ENCODE measurements at places on chromosomes 3 and 15.

DNA sequence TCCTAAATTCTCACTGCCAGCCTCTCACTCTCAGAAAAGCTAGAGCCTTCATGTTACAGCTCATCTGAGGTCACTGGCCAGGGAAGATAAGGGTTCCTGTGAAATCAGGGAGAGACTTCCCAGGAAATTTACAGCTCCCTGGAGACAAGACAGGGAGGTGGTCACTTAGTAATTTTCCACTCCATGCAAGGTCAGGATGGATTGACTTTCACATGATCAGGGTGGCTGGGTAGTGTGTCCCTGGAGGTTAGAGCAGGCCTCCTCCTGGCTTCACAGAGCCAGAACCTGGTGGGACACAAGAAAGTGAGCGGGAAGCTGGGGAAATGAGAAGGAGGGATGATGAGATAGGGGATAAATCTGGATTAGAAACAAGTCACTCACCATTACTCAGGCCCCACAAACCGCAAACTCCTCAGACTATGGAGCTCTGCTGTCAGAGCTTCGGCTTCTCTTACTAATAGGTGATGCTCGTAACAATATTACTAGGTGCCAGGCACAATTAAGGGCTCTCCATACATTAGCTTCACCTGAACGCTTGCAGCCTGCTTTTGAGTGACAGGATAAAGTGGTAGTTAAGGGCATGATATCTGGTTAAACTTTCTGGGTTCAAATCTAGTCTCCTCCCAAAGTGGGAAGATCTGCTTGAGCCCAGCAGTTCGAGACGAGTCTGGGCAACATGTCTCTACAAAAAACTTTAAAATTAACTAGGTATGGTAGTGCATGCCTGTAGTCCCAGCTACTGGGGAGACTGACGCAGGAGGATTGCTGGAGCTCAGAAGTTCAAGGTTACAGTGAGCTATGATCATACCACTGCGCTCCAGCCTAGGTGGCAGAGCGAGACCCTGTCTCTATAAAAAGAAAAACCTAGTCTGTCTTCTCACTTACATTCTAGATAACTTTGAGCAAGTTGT is 24.9 kb downstream of the DUOX2 start:
- DNase-seq = no peak

- DNase-seq = no peak
Measured at GRCh38 chr15:64197425-64197824, 34.6 kb upstream of the PPIB start.

DNA sequence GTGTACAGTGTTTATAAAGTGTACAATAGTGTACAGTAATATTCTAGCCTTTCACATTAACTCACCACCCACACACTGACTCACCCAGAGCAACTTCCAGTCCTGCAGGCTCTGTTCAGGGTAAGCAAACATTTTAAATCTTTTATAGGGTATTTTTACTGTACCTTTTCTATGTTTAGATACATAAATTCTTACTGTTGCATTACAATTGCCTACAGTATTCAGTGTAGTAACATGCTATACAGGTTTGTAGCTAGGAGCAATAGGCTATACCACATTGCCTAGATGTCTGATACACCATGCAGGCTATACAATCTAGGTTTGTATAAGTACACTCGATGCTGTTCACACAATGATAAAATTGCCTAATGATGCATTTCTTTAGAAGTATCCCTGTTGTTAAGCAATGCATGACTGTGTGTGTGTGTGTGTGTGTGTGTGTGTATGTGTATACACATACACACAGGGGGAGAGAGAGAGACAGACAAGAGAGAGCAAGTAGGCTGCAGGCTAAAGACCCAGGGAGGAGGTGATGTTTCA is 72.5 kb upstream of the PRR23C start:
- no peak for DNase-seq

DNA sequence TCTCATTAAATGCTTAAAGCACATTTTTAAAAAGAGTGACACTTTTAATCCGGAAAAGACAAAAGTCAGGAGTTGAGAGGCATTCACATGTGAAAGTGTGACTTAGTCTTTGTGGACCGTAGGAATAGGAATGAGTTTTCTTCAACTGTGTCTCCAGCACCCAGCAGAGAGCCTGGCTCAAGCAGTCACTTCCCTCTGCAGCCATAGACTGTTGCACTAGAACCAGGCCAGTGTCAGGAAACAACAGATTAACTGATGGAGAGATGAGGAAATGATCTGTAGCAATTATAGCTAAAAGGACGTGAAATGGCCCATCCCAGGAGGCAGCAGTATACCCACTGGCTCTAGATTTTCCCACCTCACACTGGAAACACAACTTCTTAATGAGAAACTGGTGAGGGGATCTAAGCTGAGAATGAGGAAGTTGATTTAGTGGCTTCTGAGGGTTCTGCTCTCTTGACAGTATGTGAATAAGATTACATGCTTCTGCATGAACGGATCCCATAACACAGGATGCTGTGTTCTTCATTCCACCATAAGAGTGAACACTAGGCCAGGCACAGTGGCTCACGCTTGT is 19.8 kb downstream of the CFAP92 start:
- no peak for DNase-seq

GRCh38 chr15:29924750-29925149 is 102.5 kb upstream of the TJP1 start:
- DNase-seq = no peak

DNA sequence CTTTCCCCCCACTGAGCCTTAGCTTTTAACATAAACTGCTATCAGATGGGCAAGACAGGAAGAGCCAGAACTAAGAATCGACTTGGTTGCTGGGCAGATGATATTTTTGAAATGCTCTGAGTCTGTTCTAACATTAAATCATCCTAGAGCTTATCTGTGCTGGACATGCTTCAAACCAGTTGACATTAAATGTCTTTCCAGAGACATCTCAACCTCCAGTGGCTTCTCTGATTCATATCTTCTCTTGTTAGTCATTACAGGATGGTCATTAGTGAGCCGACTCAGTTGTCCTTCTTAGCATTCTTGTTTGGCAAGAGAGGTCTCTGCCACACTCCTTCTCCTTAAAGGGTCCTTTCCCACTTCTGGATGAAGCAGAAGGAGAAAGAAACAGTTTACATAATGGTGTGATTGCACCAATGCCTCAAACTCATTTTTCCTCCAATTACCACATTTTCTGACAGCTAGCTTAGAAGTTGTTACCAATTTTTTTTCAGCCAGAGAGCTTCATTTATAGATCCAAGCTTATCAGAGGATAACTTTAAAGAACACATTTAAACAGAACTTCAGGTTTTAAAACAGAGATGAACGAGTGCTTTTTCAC is 21.7 kb upstream of the SYN2 start:
- no peak for DNase-seq

GRCh38 chr3:62586356-62586755 is 213.0 kb upstream of the FEZF2 start:
- DNase-seq = no peak

DNA sequence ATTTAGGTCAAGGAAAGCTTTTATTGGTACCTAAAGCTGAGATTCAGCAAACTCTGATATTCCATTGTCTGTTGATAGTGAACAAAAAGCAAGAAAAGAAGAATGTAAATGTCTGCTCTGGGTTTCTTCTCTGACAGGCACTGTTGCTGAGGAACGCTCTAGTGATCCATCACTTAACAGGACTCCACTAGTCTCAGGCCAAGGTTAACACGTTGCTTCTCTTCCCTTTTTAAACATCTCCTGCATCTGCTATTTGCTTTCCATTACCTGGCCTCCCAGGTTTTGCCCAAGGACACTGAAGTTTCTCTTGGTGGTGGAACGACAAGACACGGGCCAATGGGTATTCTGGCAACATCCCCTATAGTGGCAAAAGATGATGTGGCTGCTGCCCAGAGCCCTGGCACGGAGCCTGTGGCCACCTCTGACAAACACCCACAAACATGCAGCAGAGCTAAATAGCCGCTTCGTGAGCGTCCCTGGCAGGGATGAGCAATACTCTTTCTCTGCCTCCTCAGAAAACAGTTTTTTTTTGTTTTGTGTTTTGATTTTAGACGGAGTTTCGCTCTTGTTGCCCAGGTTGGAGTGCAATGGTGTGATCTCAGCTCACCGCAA is 97.8 kb upstream of the AKAP13 start:
- no peak for DNase-seq

GRCh38 chr3:79947469-79947868 is 179.7 kb upstream of the ROBO1 start:
- DNase-seq = no peak

- no peak for DNase-seq
Measured at GRCh38 chr3:117018655-117019054, 309.1 kb downstream of the TUSC7 start.

DNA sequence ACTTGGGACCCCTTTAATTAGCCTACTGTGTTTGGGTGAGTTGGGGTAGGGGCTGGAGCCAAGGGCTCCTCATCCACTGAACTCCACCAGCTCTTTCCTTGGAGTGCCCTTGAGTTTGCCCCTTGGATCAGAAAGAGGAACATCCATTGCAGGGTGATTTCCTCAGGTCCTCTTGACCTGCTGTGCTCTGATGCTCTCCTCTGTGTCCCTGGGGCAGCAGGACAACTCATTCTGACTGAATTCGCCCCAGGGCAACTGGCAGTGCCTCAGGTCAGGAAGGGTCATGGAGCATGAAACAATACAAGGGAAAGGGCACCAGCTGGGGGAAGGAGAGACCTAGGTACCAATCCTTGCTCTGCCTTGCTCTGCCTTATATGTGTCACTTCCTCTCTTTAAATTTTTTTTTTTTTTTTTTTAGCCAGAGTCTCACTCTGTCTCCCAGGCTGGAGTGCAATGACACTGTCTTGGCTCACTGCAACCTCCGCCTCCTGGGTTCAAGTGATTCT is 47.8 kb downstream of the BSN start:
- no peak for DNase-seq

- no peak for DNase-seq
Measured at GRCh38 chr3:186214670-186215069, 105.8 kb upstream of the ETV5 start.

GRCh38 chr15:40695469-40695890 is 506 bp downstream of the RAD51 start:
- no peak for DNase-seq

- no peak for DNase-seq
Measured at GRCh38 chr3:32381922-32382321, 9.7 kb upstream of the CMTM7 start.

GRCh38 chr3:48715174-48715800 is 1.7 kb downstream of the IP6K2 start:
- no peak for DNase-seq

DNA sequence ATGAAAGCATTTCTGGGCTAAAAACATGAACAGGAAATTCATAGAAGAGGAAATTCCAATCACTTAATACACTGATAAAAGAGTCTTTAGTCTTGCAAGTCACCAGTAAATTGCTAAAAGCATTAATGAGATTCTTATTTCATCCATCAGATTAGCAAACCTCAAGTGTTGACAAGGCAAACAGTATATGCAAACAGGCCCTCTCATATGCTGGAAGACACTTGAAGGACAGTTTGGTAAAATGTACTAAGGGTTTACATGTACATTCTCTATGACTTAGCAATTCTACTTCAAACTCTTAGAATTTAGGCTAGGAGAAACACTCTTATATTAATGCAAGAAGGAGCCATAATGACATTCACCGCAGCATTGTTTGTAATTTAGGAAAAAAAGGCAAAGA is 586.1 kb upstream of the GBE1 start:
- no peak for DNase-seq

DNA sequence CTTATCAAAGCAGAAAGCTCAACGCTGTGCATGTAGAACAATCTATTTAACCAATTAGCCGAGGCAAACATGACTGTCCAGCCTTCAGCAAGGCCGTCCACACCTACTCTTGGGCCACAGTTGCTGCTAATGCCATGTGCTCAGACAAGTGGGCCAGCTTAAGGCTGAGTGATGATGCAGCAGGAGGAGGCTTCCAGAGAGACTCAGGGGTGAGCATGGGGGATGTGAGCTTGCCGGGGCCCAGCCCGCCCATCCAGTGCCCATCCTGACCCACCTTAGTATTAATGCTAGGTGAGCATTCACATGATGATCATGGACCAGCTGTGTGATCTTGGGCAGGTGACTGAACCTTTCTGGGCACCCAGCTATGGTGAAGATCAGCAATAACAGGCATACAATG is 150.1 kb downstream of the TPRA1 start:
- no peak for DNase-seq

DNA sequence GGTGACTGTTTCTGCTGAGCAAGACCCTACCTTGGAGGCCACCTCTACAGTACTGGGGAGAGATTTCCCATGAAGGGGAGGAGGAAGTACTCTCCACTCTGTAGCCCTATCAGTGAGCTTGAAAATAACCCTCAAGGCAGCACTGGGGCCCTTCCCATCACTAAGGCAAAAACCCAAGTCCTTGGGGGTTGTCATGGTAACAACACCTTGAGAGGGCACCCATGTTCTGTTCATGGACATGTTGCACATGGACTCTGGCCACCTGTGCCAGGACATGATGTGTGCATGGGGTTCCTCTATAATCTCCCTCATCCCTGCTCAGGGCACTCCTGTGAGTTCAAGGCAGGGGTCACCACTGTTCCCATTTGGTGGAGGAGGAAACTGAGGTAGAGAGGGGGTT is 10.9 kb upstream of the CDC25A start:
- DNase-seq = no peak
